Thoracic aorta (tissue), 2 donors: ENCODE measurements at places on chromosomes 4 and X.

DNA sequence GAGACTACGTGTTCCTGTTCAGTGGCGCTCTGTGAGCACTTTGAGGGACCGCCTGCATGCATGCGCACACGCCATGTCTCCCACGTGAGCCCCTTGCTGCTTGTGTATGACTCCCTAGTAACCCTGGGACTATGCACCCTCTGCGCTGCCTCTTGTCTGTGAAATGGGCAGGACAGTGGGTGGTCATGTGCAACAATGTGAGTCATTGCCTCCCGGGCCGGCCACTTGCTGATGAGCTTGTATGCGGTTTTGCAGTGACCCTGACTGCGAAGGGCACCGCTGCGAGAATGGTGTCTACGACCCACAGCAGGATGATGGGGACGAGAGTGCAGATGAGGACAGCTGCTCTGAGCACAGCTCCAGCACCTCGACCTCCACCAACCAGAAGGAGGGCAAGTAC is 61.4 kb downstream of the TNIP2 start:
- no peak for DNase-seq

GRCh38 chrX:131305926-131306325 is 16.8 kb upstream of the IGSF1 start:
- no peak for DNase-seq

DNA sequence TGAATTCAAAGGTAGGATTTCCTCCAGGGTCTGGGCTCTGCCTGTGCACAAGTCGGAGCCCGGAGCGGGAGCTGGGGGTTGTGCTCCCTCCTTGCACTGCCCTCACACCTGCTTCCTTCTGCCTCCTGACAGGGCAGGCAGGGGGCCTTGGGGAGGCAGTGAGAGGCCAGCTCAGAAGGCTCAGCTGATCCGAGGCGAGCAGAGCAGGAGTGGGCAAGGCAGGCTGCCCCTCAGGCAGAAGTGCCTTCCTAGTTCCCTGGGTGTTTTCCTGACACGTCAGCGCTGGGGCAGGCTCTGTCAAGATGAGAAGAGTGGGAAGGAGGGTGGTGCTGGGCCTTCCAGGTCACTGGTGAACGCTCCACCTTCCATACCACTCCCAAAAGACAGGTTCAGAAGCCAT is 5.5 kb upstream of the IRAK1 start:
- no peak for DNase-seq

DNA sequence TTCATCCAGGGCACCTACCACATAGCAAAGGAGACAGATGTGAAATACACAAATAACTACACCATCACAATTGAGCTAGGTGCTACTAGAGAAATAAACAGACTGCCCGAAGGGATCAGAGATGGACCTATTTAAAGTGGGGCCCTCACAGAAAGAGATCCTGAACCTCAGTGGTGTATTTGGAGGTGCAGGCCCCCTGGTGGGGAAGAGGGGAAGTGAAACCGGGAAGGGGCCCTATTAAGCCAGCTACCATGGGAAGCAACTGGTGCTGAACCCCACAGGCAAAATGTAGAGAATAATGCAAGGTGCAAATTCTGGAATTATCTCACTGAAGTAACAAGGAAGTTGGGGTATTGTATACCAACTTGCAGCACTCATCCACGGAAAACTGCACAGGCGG is 78.6 kb upstream of the FAM9A start:
- DNase-seq: no peak

DNA sequence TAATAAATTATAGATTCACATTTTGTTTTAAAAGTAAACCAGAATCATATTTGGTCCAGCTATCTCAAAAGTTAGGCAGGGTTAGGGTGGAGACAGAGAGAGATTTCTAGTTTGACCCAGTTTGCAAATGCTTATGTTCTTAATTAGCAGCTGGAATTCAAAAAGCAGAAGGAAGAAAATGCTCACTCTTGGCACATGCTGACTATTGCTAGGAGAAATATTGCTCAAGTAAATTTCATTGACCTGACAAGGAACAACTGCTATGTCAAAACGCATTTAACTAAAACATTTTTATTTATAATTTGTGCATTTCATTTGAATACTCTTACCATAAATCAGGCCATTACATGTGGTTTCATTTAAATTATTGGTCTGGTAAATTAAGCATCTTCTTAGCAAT is 131.8 kb downstream of the GLRA3 start:
- no peak for DNase-seq

- DNase-seq: no peak
Measured at GRCh38 chrX:120514236-120514635, 45.1 kb upstream of the LAMP2 start.

- no peak for DNase-seq
Measured at GRCh38 chr4:74796631-74797030, 2.3 kb upstream of the BTC start.

DNA sequence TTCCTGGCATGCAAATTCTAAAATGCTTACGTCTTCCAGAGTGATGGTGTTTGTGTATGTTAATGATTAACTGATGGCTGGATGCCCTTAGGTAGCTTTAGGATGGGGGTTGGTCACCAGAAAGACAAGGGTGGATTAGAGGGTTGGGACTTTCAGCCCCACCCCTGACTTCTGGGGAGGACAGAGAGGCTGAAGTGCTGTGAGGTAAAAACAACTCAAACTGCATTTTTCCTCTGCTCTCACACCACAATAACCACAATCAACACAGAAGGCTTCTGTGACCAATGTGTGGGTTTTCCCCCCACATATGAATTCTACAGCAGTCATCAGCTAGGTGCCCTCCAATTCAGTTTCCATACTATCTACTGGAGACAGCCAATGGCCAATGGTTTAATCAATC is 18.7 kb upstream of the DDIT4L start:
- no peak for DNase-seq

DNA sequence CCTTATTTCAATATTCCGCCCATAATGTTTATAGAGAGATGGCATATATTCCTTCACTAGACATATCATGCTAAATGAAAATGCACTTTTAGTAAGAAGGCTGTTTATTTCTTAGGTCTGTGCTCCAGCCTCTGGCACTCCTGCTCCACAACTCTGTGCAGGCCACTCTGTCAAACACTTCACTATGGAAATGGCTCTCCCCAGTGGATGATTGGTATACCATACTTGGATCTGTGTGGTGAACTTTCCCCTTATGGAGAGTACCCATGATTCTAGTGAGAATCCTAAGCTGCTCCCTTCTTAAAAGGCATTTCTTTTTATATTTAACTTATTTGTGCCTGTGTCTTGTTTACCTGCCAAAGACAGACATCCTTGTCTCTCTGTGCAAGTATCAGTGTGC is 480.1 kb upstream of the GALNT7 start:
- no peak for DNase-seq

GRCh38 chrX:114006664-114007063 is 577.2 kb upstream of the HTR2C start:
- DNase-seq: no peak

GRCh38 chrX:133390676-133391075 is 24.6 kb downstream of the GPC4 start:
- no peak for DNase-seq

GRCh38 chrX:139933904-139934303 is 1.1 kb upstream of the ATP11C start:
- no peak for DNase-seq

DNA sequence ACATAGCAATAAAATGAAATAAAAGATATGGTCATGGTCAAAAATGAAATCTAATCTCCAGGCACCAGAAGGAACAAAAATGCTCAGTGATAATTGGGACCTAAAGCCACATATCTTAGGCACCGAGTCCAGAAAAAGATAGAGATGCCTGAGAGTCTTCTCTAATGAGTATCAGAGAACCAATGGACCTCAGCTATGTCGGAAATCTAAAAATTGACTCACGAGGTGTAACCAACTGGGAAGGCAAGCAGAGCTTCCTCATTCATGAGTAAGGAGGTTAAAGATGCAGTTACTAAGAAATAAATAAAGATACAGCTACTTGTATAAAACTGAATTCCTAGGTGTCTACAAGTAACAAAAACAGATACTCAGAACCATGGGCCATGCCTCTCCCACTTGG is 72.1 kb downstream of the KLHL34 start:
- no peak for DNase-seq

GRCh38 chr4:106677213-106677612 is 308.6 kb upstream of the GIMD1 start:
- no peak for DNase-seq

DNA sequence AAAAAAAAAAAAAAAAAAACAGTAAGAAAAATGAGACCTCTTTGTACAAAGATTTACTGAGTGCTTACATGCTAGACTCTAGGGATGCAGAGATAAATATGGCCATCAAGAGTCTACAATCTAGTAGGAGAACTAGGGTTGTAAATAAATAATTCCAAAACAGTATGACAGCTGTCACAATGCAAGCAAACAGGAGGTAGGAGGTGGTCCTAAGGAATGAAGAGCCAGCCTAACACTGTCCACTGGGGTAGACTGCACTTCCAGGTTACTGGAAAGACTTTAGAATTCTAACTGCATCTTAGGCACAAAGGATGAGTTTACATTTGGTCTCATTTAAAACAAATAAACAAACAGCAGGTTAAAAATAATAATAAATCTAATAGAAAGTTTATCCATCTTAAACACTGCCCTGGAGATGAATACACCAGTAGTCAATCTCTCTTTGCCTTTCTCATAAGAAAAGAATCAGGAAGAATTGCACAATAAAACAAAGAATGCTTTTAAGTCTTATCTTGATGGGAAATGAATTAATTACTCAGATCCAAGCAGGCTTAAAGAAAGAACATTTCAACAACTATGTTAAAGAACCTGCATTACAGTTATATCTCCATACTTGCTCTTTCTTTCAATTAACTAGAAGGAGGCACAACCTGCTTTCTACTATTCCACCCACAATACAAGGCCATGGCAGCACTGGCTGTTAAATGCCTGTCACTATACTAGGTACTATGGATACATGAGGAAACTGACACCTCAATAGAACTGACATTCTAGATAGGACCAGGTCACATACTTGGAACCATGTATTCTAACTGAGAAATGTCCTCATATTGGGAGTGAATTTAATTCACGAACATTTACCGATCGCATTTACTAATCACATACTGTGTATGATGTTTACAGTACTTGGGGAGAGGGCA is 12.7 kb downstream of the ADGRA3 start:
- DNase-seq: no peak

GRCh38 chrX:149715468-149715867 is 3.6 kb downstream of the MAGEA11 start:
- no peak for DNase-seq

DNA sequence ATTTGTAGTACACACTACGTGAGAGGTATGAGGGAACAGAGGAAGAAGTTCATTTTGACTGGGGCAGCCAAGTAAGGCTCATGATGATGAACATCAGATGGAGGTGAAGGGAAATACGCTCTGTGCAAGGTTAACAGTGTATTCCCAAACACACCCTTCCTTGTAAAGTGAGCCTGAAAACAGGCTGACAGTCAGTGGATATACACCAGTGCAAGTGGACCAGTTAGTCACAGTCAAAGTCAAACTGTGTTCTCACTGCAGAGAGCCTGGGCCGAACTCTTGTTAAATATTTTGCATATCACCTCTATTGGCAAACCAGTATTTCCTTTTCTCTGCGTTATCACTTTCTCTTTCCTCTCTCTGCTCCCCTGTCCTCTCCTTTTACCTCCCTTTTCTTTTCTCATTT is 23.4 kb upstream of the RHOH start:
- DNase-seq: no peak

DNA sequence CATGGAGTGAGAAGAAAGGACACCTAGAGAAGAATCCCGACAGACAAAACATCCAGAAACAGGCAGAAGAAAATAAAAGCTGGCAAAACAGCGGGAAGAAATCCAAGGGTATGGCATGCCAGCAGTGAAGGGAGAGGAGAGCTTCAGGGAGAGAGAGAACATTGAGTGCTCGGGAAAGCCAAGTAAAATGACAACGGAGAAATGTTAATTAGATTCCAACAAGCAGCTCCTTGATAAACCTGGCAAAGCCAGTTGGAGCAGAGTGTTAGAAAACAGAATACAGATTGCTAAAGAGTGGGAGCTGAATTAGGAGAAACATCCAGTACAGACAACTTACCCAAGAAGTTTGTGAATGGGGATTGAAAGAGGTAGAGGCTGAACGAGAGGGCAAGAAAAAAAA is 40.4 kb upstream of the MAOA start:
- no peak for DNase-seq

DNA sequence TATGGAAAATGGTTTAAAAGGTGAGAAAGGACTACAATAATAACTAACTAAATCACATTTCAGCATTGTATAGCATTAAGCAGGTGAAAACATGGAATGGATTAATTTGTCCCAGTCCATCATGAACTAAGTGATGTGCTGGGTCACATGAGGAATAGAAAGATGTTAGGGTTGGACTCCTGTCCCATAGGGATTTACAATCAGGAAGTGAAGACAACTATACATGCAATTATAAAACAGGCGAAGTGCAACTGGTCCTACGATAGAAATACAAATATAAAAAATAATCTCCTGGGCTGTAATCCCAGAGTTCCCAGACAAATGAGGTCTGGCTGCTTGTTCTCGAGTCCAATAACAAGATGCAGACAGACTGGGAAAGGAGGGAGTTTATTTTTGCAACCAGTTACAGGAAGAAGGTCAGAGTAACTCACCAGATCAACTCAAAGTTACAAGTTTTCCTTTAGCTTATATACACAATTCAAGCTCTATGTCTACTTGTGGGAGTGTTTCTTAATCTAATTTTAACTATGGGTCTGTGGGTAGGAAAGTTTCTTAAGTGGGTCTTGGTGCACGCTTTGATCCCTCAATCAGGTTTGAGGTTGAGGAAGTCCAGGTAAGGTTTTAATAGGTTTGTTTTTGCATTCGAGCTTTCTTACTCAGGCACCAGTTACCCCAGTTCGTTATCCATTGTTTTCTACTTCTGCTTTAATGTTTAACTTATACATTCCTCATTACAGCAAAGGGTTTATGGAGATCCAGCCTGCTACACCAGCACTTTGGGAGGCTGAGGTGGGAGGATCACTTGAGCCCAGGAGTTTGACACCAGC is 50.1 kb downstream of the IGFBP7 start:
- no peak for DNase-seq

- DNase-seq: no peak
Measured at GRCh38 chrX:136425996-136426395, 61.8 kb upstream of the BRS3 start.

- DNase-seq: no peak
Measured at GRCh38 chr4:7156328-7156727, 36.0 kb upstream of the SORCS2 start.

- no peak for DNase-seq
Measured at GRCh38 chr4:152785639-152786615, 6.2 kb downstream of the ARFIP1 start.

DNA sequence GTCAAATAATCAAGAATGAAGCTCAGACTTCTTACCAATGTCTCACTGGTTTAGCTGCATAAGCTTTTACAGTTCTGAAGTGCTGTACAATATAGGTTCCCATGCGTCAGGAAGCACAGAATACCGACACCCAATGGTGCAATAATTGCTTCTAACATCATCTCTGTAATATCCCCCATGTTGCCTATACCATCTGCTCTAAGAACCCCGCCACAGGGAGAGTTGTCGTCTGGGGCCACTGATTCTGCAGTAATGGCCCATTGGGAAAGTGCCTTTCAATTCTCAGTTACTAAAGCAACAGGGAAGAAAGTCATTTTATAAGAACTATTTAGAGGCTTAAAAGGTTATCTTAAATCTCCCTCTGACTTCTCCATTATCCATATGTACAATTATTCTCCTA is 94.9 kb downstream of the GLRA3 start:
- no peak for DNase-seq
